ENCODE measurements at places on chromosomes 5 and 9. TPM values are rescaled to one million over a fixed set of nuclear protein-coding genes. Genes with fewer than 3 reads are reported as not detected.

The IL9 gene
- total RNA-seq, result not detected

The SVEP1 gene
- 55.5 TPM for total RNA-seq

The TIMD4 gene
- total RNA-seq, result 2.4 TPM

The PCDHGA4 gene
- total RNA-seq, result 3.8 TPM

The SLC1A3 gene
- total RNA-seq, result 16.9 TPM

The RETREG1 gene
- 16.8 TPM for total RNA-seq

- peak overlapping the region; percentile 47 for H3K4me3 ChIP-seq
- H3K36me3 ChIP-seq, result peaks cover 14% of the 10 kb centered on the region
- peak; percentile 23 for DNase-seq
- H3K4me1 ChIP-seq, result peaks cover 8% of the 10 kb centered on the region
- peak overlapping the region; percentile 75 for H3K27ac ChIP-seq
These were observed 735 bp downstream of the PTGR1 start for GRCh38 chr9:111598733-111599091.

- no peak overlapping the region for H3K27ac ChIP-seq
- peaks cover 6% of the 10 kb centered on the region for H3K4me1 ChIP-seq
- DNase-seq, result peak; percentile 66
- H3K4me3 ChIP-seq, result no peak overlapping the region
These were observed 5.1 kb upstream of the CDX1 start for GRCh38 chr5:150161242-150162141.

DNA sequence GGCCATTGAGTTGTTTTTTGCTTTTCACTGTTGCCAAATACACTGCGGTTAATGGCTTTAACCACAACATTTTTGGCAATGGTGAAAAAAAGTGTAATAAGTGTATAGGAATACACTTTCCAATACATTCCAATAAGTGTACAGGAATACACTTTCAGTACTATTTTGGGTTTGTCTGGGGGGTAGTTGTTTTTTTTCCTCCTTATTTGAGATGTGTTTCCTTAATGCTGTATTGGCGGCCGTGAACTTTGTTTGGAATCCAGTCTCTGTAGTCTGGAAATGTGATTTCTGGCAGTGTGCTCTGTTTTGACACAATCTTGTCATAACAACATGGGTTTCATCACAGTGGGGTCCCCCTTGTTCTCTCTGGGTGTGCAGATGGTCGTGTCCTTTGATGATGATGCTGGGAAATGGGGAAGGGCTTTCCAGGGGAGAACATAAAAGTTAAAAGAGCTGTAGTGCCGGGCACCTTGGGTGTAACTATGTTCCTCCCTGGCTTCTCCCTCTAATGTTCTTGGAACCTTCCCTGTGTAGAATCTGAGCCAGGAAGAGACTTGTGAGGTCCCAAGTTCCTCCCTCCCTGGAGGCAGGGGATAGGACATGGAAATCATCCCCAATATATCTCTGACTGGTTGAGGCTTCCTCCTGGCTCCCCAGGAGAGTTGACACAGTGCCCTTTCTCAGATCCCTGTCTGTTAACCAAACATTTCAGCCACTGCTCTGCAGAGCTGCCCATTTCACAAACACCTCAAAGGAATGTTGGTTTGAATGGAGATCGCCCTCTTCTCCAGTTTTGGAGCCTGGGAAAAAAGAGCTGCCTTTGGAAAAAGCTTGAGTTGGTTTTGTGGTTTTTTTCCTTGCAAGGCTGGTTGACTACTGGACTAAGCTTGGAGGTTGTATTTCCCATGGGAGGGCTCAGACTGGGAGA, 44.8 kb downstream of the RCL1 start:
- no peak overlapping the region for H3K27ac ChIP-seq
- H3K4me1 ChIP-seq, result no peaks in the 10 kb centered on the region
- no peak overlapping the region for H3K4me3 ChIP-seq
- H3K36me3 ChIP-seq, result no peaks in the 10 kb centered on the region
- DNase-seq, result no peak

GRCh38 chr5:145189746-145190145, 645.4 kb downstream of the PRELID2 start:
- H3K36me3 ChIP-seq, result no peaks in the 10 kb centered on the region
- no peaks in the 10 kb centered on the region for H3K27me3 ChIP-seq
- no peaks in the 10 kb centered on the region for H3K4me1 ChIP-seq

DNA sequence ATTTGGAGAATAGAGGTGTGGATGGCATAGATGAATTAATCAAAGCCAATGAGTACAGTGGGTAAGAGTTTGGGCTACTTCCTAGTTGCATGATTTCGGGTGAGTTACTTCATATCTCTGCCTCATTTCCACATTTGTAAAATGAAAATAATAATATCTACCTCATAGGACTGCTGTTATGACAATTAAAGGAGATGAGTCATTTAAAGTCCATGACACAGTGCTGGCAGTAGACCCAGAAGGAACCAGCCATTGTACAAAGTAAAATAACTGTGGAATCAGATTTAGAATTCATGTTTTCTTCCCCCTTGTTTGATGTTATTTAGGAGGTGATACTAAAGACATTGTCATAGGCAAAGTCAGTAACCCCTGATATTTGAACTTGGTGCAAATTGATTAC, 139.5 kb upstream of the SLC27A6 start:
- no peak overlapping the region for H3K27ac ChIP-seq
- no peaks in the 10 kb centered on the region for H3K4me1 ChIP-seq
- H3K4me3 ChIP-seq, result no peak overlapping the region
- H3K27me3 ChIP-seq, result no peaks in the 10 kb centered on the region

DNA sequence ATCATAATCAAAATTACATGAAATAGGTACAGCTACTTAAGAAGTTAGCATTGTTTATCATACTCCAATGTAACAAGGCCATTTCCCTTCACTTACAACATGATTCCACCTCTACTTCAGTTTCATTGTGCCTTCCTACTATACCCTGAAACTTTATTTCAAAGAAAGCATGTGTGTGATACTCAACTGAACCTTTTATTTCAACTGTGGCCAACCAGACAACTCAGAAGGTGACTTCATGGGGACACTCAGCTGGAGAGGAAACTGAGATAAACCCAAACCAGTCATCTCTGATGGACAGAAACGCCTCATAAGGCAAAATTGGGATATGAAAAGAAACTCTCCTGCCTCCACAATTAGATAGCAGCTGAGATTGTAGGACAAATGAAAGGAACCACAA, 5.9 kb upstream of the TTC23L start:
- H3K27me3 ChIP-seq, result no peaks in the 10 kb centered on the region
- H3K36me3 ChIP-seq, result peaks cover 6% of the 10 kb centered on the region
- no peak overlapping the region for H3K27ac ChIP-seq
- H3K4me1 ChIP-seq, result no peaks in the 10 kb centered on the region

DNA sequence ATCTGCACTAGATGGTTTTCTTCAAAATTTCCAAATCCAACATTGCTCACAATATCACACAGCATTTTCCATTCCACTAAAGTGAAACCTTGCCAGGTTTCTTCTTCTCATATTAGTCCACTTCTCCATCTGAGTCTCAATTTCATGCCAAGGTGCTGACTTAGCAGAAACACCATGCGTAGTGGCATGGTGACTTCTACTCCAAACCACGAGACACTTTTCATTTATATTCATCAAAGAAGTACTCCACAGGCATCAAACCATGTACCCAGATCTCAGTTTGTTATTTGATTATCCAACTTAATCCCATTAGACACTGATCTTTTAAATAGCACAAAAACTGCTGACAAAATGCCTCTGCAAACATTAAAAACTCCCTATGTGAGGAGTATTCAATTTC, 233.4 kb upstream of the ITGA1 start:
- H3K27me3 ChIP-seq, result no peaks in the 10 kb centered on the region
- no peaks in the 10 kb centered on the region for H3K4me1 ChIP-seq
- no peak overlapping the region for H3K27ac ChIP-seq
- H3K4me3 ChIP-seq, result no peak overlapping the region

DNA sequence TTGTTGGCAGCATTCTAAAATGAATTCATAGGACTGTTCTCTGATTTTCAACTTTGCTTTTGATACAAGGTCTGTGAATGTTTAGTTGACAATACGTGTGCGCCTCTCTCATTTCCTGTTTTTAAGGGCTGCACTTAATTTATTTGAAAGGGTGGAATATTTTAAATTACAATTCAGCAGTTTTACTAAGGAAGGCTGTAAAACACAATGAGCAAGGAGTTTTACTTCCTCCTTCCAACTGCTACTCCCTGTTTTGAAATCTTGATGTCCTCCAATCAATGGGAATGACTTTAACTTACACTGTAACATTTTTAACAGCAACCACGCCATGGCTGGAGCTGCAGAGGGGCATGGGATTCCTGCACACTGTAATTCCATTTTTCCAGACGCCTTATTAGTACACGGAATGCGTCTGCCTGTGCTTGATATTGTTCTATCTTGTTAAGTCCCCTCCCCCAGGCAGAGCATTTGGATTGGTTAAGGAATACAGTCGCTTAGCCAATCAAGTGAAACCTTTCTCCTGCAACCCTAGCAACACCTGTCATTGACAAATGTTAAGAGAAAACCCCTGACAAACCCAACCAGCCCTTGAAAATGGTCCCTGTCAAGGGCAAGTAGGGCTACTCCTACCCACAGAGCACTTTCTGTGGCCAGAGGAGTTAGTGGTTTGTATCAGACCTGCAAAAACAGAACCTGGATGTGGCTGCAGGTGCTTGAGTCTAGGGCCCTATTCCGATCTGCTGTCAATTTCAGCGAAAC, 12.5 kb upstream of the ZSWIM6 start:
- H3K27ac ChIP-seq, result no peak overlapping the region
- no peak for DNase-seq
- H3K4me1 ChIP-seq, result peaks cover 21% of the 10 kb centered on the region

DNA sequence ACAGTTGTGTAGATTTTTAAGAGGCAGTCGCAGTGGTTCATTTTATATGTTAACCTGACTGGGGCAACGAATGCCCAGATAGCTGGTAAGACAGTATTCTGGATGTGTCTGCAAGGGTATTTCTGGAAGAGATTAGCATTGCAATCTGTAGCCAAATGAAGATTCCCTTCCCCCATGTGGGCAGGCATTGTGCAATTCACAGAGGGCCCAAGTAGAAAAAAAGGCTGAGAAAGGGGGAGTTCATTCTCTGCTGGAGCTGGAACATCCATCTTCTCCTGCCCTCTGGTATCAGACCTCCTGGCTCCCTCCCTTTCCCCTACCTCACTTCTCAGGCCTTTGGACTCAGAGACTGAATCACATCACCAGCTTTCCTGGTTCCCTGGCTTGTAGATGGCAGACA, 70.6 kb downstream of the TENT4A start:
- no peaks in the 10 kb centered on the region for H3K27me3 ChIP-seq
- no peak overlapping the region for H3K27ac ChIP-seq
- no peak overlapping the region for H3K4me3 ChIP-seq
- DNase-seq, result no peak
- no peaks in the 10 kb centered on the region for H3K4me1 ChIP-seq

GRCh38 chr5:59769041-59769360, 124.5 kb downstream of the PDE4D start:
- H3K36me3 ChIP-seq, result no peaks in the 10 kb centered on the region
- H3K27me3 ChIP-seq, result no peaks in the 10 kb centered on the region
- no peak overlapping the region for H3K27ac ChIP-seq
- no peak for DNase-seq

- H3K4me3 ChIP-seq, result peak within 1 kb of the TSS; percentile 51
- no peaks in the 10 kb centered on the region for H3K27me3 ChIP-seq
- H3K4me1 ChIP-seq, result peaks cover 20% of the 10 kb centered on the region
- peak; percentile 46 for DNase-seq
These were observed at the start of gene MVB12B for GRCh38 chr9:126326228-126327005. Gene MVB12B, plus strand, starts transcription at chr9:126326829. Its CDS starts 101 bp downstream, at chr9:126326930.

DNA sequence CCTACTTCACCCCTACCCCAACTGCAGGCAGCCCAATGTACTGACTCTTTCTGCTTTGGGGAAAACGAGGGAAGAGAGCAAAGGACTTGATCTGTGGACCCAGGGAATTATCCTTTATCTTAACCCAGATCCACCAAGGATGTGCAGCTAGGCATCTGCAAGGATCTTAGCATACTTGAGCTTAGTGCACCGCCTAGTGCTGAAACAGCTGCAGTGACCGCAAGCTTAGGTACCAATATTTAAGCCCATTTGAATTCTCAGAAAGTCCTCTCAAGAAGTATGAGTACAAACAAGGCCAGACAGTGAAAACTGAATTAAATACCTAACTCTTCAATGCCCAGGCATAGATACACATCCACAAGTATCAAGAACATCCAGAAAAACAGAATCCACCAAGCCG, 576.7 kb upstream of the ADAMTS16 start:
- H3K27ac ChIP-seq, result no peak overlapping the region
- DNase-seq, result no peak
- H3K4me1 ChIP-seq, result no peaks in the 10 kb centered on the region
- H3K4me3 ChIP-seq, result no peak overlapping the region

- H3K27ac ChIP-seq, result no peak overlapping the region
- H3K4me3 ChIP-seq, result no peak overlapping the region
- peaks cover 79% of the 10 kb centered on the region for H3K27me3 ChIP-seq
These were observed 3.2 kb downstream of the OTP start for GRCh38 chr5:77635067-77635916.

GRCh38 chr5:154071799-154072413, 33.1 kb downstream of the MFAP3 start:
- H3K4me1 ChIP-seq, result peaks cover 14% of the 10 kb centered on the region
- no peaks in the 10 kb centered on the region for H3K36me3 ChIP-seq
- H3K27ac ChIP-seq, result no peak overlapping the region

GRCh38 chr5:101539315-101539714, 636.2 kb upstream of the ST8SIA4 start:
- no peak overlapping the region for H3K27ac ChIP-seq
- no peak for DNase-seq
- no peaks in the 10 kb centered on the region for H3K27me3 ChIP-seq
- H3K4me3 ChIP-seq, result no peak overlapping the region

- H3K36me3 ChIP-seq, result no peaks in the 10 kb centered on the region
- H3K27ac ChIP-seq, result no peak overlapping the region
- no peaks in the 10 kb centered on the region for H3K4me1 ChIP-seq
These were observed 511.1 kb downstream of the PSAT1 start for GRCh38 chr9:78808048-78808447.

DNA sequence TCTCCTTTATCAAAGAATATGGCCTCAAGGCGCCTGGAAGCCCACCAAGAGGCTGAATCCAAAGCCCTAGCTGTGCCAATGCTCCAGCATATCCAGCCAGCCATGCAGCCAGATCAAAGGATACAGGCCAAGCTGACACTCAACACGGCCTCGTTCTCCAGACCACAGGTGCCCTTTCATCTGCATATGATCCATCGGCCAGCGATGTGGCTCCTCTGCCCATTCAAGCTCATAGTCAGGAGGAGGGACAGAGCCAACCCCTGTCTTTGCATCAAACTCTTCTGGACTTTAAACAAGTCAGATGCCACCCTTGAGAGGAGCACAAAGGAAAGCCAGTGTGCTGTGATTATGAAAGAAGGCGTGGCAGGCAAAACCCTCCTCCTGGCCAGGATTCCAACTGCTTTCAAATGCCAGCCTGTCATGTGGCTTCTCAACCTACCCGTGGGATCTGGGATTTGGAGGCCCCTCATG, 42.5 kb downstream of the ADAM19 start:
- H3K4me3 ChIP-seq, result no peak overlapping the region
- no peaks in the 10 kb centered on the region for H3K27me3 ChIP-seq
- DNase-seq, result no peak
- peaks cover 6% of the 10 kb centered on the region for H3K4me1 ChIP-seq
- H3K27ac ChIP-seq, result no peak overlapping the region
- no peaks in the 10 kb centered on the region for H3K36me3 ChIP-seq

DNA sequence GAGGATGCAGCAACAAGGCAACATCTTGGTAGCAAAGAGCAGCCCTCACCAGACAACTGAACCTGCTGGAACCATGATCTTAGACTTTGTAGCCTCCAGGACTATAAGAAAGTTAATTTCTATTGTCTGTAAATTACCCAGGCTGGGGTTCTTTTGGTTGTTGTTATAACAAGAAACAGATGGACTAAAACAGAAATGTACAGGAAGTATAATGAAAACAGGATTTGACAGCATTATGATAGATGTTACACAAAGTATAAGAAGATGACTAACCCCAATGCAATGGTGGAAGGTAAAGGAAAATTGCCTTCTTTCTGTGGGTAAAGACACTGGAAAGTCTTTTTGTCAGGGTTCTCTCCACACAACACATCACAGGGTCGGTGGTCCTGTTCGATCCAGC, 204.2 kb downstream of the SGCD start:
- no peaks in the 10 kb centered on the region for H3K4me1 ChIP-seq
- H3K36me3 ChIP-seq, result no peaks in the 10 kb centered on the region
- H3K4me3 ChIP-seq, result no peak overlapping the region
- no peaks in the 10 kb centered on the region for H3K27me3 ChIP-seq
